Naive thymus-derived CD8-positive, alpha-beta T cell (primary cell): ENCODE measurements at places on chromosomes 12 and 14.

GRCh38 chr14:20698934-20699333 is 10.4 kb downstream of the ANG start:
- DNase-seq = no peak

DNA sequence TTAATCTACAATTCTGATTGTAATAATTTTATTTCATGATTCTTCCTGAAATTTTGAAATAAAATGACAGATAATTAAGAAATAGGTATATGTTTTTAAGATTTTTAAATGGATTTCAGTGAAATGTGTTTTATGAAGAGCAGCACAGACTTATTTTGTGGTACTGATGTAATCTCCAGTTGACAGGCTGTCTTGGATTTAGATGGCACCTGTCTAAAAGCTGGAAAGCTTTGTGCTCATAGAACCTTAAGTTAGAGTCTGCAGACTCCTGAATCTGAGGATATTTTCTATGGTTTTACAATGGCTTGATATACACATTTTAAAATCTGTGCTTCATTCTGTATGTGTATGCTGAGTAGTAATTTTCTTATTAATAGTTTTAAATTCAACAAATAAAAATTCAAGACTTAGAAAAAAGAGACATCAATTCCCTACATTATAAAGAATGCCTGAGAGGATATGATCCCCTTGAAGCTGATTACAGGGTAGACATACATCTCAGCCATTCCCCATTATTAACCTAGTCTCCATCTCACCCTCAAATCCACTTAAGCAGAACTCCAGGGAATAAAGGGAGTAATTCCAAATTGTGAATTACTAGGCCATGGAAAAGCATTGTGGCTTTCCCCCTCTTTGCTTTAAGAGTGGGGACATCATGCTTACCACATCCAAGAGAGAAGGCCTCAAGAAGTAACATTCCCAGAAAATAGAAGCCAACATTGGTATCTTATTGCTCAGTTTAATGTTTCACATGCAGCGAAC is 33.7 kb upstream of the ACSS3 start:
- DNase-seq = no peak

- DNase-seq = no peak
Observed at GRCh38 chr12:76240281-76240680, 107.9 kb downstream of the BBS10 start.

GRCh38 chr14:95164506-95164905 is 7.2 kb upstream of the DICER1 start:
- no peak for DNase-seq
